ENCODE measurements at places on chromosomes 11 and 22.

DNA sequence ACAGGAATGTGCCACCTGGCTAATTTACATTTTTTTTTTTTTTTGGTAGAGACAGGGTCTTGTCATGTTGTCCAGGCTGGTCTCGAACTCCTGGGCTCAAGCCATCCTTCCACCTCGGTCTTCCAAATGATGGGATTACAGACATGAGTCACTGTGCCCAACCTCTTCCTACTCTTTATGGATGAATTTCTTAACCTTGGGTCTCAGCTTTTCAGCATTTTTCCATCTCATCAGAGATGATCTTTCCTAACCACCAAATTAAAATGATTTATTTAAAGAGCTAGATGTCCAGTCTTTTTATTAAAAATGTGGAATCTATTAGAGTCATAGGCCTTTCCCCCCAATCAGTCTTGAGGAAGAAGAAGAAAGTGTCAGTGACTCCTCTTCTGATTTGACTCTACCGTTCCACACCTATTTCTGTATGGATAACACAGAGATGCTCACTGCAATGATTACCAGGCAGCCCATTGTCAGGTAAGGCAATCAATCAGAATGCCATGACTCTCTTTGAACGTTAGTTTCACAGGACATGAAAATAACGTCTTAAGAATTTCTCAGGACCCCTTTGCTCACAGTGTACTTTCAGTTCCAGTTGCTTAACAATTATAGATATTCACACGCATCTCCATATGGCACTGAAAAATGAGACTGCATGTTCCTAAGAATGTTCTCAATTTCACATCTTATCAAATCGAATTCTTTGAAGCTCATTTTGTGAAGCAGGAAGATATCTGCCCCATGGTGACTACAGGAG, 51.0 kb downstream of the MIAT start:
- DNase-seq: no peak

GRCh38 chr11:14269692-14270573, 89.0 kb downstream of the RRAS2 start:
- DNase-seq: no peak

GRCh38 chr11:67542971-67543370, 19.7 kb upstream of the CABP2 start:
- DNase-seq: no peak

DNA sequence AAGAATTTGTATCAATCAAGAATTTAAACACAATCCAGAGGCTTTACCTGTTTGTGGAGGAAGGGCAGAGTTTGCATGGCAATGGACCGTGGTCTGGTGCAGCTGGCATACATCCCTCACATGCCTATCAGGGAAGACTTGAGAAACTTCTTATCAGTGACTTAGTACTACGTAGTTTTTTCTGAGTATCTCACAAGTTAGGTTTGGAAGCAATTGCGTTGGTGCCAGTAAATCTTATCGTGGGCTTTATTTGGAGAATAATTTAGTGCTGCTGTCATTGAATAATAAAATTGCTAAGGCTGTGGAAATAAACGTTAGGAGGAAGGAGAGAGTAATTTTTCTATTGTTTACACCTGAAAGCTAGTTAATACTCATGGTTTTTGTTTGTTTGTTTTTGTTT, 72.3 kb downstream of the PRMT3 start:
- DNase-seq: no peak

- no peak for DNase-seq
Measured at GRCh38 chr11:79342686-79343085, 98.1 kb downstream of the TENM4 start.

DNA sequence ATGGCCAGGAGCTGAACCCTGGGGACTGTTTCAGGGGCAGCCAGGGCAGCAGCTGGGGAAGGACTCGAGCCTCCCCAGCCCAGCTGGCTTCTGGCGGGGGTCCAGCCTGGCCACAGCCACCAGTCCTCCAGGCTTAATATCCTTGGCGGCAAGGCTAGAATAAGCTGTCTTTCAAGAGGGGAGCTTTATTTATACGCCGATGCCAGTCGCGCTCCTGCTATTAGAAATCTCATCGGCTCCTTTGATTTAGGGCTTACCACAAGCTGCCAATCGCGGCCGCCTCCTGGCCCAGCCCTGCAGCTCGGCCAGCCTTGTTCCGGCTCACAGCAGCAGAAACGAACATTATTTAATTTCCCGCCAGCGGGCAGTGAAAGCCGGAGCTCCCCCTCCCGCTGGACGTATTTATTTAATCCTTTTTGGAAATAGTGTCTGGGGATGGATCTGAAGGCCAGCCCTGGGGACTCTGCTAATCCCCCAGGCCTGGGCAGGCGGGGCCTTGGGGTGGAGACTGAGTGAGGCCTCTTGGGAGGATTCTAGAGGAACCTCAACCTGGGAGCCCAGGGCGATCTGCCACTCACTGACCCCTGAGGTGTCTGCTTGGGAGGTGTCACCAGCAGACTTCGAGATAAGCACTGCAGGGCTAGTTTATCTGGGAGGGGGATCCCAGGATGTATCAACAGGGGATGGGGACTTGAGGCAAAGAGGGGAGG, 363.1 kb downstream of the MN1 start:
- DNase-seq: no peak

DNA sequence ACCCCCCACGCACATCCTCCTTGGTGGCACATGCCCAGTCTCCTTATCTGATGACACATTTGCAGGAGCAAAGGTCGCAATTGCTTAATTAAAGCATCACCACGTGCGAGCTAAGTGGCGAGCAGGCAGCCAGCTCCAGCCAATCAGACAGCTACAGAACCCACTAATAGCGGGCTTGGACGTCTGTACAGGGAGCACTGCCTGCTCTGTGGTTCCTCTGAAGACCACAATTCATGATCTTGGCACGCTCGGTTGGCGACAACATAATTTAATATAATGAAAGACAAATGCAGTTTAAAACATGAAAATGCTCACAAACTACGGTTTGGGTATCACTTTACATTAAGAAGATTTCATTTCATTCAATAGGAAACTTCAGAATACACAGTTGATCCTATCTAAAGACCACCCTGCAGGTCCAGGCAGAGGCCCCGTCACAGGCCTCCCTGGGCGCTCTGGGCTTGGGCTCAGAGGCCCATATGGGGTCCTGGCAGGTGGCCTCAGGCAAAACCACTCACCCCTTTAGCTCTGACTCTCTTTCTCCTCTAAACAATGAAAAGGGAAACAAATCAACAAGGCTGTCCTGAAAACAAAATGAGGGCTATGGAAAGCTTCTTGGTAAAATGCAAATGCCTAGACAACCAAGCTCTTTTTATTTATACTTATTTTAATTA, 10.4 kb downstream of the PACSIN2 start:
- DNase-seq: no peak

DNA sequence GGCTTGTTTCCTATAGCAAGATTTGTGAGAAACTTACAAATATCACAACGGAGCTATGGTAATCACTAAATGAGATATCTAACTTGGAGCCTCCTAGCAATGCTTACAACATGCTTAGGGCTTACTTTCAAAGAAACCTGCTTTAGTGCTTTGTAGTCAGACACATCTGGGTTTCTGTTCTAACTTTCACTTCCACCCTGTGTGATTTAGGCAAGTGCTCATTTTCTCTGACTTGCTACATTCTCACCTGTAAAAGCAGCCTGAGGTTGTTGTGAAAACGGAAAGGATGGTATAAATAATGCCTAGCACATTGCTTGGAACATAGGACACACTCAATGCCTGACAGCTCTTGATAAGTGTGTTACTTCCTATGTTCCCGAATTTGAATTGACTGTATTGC, 45.6 kb downstream of the LRRC4C start:
- DNase-seq: no peak

GRCh38 chr22:39703091-39703490, 132.5 kb downstream of the CACNA1I start:
- no peak for DNase-seq

DNA sequence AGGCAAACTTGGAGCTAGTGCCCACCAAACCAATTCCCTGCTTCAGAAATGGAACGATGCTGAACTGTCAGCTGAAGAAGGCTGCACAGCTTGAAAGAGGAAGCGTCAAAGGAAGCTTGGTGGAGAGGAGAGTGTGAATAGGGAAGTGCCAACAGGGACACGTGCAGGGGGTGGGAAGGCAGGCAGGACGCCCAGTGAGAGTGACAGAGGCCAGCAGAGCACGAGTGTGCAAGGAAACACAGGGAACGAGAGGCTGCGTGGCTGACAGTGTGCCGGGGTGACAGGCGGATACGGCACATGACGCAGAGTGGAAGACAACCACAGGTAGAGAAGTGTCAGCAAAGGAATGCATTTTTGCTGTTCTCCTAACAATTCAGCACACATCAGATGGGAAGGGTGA, 196.4 kb downstream of the LARGE1 start:
- DNase-seq: no peak

GRCh38 chr11:124800226-124800929, at the start of gene MSANTD2:
Gene MSANTD2, minus strand, starts transcription at chr11:124800406. Its CDS starts 26 bp downstream, at chr11:124800380.
- DNase-seq: peak; percentile 58

DNA sequence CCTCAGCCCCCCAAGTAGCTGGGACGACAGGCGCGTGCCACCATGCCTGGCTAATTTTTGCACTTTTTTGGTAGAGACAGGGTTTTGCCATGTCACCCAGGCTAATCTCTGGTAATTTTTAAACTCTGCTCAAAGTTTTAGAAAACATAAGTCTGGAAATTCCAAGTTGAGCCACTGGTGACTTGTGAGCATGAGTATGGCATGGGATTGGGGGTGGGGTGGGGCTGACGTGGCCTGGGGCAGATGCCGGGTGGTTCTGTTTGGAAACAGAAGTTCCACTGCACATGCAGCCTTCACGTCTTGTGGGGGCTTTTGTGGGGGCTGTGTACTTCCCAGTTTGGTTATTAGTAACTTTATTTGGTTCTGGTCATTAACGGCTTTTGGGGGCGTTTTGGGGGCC, 67.3 kb downstream of the PTPRJ start:
- no peak for DNase-seq

- no peak for DNase-seq
Measured at GRCh38 chr11:45622861-45623260, 42.6 kb downstream of the CHST1 start.

DNA sequence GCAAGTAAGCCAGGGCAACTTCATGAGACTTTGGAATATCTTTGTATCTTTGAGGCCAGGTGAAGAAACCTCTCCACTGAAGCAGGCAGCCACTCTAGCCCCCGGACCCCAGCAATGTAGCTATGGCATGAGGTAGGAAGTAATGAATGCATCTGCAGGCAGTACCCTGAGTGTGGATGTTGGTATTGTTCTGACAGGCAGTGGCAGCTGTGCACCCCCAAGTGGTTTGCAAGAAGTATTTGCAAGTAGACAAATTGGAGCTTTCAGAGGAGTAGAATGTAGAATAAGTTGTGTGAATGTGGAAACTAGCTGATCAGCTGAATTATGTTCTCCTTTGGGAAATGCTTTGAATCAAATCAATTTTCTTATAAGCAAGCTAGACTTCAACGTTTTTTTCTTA, 194.4 kb upstream of the PGR start:
- DNase-seq: no peak

GRCh38 chr11:36278531-36279282, 10.5 kb downstream of the COMMD9 start:
- DNase-seq: no peak

DNA sequence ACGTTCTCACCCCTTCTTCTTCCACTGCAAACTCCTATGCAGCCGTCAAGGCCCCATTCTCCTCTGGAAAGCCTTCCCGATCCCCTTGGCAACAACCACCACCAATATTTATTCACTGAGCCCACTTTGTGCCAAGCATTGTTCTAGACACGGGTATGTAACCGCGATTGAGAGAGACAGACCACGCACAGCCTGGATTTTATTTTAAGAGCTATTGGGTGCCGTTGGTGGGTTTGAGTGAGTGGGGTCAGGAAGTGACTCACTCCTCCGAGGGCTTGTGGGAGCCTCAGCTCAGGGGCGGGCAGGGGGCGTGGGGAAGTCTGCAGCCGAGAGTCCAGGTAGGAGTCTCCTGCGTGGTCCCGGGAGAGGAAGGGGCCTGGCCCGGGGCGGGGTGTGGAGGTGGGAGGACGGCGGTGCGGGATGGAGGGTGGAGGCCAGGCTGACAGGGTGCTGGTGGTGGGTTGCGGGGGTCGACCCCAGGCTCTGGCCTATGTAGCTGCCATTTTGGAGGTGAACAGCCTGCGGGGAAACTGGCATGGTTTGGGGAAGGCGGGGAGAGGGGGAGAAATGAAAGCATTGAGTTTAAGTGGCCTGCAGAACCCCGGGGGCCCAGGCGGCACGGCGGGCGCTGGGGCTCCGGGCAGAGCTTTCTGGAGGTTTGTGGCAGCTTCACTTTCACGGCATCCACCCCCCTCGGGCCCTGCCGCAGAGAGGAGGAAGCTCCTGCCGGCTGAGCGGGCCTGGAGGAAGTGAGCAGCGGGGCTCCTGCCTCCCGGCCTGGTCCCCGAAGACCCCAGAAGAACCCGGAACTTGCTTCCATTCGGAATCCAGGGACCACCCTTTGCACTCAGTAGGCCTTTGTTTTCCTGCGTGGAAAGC, 547 bp downstream of the PARVG start:
- DNase-seq: peak; percentile 52

- no peak for DNase-seq
Measured at GRCh38 chr11:10505278-10506007, 35.5 kb downstream of the RNF141 start.

- DNase-seq: no peak
Measured at GRCh38 chr22:34045311-34045710, 125.0 kb upstream of the LARGE1 start.

GRCh38 chr11:2313051-2313951, 11.5 kb downstream of the TSPAN32 start:
- DNase-seq: no peak

DNA sequence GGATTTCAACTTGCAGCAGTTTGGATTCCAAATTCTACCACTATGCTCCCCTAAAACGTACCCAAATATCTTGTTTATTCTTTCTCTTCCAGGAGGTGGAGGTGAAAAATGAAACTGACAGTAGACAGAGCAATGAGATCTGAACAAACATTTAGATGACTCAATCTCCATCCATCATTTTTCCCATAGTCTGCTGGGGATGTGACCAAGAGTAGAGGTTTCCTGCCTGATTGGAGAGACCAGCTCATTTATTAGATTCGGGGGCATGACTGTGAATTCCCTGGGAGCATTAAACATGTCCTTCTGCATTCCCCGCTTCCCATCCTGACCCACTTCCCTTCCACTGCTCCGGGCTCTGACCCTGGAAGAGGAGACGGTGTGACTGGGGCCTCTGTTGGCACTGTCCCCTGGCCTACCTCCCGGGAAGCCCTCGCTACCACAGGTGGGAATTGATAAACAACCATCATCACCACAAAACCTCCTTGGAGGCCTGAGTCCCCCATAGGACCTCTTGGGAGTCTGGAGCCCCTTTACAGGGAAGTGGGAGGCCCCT, 20.3 kb downstream of the DKK3 start:
- DNase-seq: no peak

DNA sequence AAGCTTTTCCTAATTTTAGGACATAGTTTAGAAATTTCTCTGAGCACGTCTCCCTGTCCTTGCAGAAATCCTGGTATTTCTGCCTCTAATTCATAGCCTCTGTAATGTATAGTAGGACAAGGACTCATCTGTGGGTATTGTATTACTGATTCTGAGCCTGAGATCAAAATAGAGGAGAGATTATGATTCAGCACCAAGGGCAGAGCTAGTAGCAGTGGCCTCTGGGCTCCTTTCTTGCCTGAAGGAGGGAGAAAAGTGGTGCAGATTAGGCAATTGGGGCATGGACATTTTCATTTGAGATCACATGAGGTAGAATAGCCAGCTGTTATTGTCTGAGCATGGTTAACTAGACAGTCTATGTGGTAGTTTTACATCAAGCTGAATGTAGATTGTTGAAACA, 2.8 kb downstream of the MADD start:
- no peak for DNase-seq

GRCh38 chr11:133399294-133399693, 133.0 kb downstream of the OPCML start:
- no peak for DNase-seq

Data from central memory CD8-positive, alpha-beta T cell (primary cell).